Dorsolateral prefrontal cortex (tissue), 122 donors: ENCODE measurements at places on chromosomes 1 and 21. TPM values are rescaled to one million over a fixed set of nuclear protein-coding genes. Genes with fewer than 3 reads are reported as not detected.
A peak's percentile ranks its signal among the peaks of the same experiment; 100 is the strongest.

Gene GJA9
- total RNA-seq: not detected

Gene RAB7B
- total RNA-seq: 1.8 TPM

Gene LAPTM5
- total RNA-seq: 26.3 TPM

Gene OLFM3
- 28.0 TPM for total RNA-seq

Gene SELENBP1
- 42.8 TPM for total RNA-seq

Gene PRELP
- total RNA-seq: 12.5 TPM

Gene RNU1-2
- 7,588 TPM for total RNA-seq

Gene CADM3
- total RNA-seq: 287 TPM

Gene TNFSF18
- 0.80 TPM for total RNA-seq

Gene IL19
- not detected for total RNA-seq

GRCh38 chr1:41025979-41026819 is 4.7 kb upstream of the SLFNL1 start:
- no peak for DNase-seq

- no peak for DNase-seq
These were observed 151.7 kb downstream of the SEC16B start for GRCh38 chr1:177817937-177818875.

GRCh38 chr21:40638466-40639251 is 208.3 kb downstream of the DSCAM start:
- no peak for DNase-seq

DNA sequence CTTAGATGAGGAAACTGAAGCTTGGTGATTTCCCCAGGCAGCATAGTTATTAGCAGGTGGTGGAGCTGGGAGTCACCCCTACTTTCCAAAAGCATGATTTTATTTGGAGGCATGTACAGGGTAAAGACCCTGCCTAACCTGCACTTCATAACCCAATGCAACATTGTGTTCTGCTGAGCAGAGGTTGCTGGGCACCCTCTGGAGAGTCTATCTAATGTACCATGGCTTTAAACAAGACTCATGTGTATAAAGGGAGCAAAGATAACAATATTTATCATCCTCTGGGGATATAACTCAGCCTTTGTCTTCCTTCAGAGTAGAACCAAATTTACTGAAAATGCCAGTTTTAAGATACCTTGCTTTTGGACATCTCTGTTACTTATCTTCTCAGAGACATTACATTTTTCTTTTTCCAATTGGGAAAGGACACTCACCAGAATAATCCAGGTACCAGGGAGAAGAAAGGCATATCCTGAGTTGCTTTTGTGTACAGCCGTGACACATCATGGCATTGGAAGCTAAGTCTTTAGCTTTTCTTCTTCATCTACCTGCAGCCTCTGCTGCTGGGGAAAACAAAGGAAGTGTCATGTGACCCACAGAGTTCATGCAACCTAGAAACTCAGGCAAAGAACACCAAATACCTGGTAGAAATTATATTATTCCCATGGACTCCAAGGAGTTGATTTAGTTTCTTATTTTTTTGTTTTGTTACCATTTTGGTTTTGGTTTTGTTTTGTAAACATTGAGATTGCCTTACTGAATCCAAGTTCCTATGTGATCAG is 39.6 kb downstream of the ELAVL4 start:
- no peak for DNase-seq

GRCh38 chr1:94777281-94777680 is 42.9 kb upstream of the SLC44A3 start:
- DNase-seq: no peak

DNA sequence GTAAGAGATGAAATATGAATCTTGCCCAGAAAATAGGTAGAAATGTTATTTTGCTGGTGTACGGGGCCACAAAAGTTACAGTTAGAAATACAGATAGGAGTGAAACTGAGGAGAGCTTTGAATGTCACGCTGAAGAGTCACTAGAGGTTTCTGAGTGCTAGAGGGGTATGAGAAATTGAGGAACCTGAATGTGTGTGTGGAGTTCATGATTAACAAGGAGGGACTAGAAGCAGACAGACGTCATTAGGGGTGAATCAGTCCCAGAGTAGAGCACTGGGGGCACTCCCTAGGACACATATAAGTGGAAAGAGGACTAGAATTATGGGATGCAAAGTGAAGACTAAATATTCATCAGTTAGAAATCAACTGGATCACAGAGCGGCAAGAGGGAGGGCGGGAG is 188.9 kb upstream of the MAP1LC3C start:
- DNase-seq: no peak

GRCh38 chr1:51689075-51689440 is 72.2 kb downstream of the OSBPL9 start:
- no peak for DNase-seq

GRCh38 chr1:246383239-246383589 is 123.9 kb downstream of the SMYD3 start:
- no peak for DNase-seq

- no peak for DNase-seq
These were observed 24.4 kb downstream of the GNPAT start for GRCh38 chr1:231265379-231265778.

DNA sequence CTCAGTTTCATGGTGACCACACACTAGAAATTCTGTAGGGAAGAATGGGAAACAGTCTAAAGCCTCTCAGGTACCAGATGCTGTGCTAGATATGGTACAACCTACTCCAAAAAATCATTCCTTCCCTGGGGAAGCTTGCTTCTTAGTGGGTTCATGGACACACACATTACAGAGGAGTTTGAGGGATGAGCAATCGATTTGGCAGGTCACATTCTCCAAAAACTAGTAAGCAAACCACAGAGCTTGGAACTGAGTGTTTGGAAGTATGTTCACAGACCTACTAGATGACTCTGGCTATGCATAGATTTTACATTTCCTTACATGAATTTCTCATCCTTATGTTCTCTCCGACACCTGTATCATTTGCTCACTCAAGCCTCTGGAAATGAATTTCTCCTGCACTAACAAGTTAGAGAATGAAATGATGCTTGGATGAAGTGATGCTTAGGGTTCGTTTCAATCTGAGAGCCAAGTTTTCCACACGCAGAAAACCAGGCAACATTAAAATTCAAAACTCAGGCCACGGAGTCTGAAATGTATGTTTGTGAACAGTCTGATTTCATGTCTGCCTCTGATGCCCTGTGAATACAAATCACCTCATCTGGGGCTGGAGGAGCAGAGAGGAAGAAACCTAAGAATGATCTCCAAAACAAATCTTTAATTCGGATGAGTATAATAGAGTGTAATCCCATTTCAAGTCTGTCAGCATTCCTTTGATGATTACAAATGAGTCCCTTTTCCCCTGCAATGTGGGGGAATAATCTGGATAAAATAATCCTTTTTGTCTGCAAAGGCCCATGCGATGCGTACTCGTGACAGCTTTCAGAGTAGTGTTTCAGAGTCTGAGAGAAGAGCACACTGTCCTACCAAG is 11.0 kb downstream of the EVA1C start:
- DNase-seq: no peak

DNA sequence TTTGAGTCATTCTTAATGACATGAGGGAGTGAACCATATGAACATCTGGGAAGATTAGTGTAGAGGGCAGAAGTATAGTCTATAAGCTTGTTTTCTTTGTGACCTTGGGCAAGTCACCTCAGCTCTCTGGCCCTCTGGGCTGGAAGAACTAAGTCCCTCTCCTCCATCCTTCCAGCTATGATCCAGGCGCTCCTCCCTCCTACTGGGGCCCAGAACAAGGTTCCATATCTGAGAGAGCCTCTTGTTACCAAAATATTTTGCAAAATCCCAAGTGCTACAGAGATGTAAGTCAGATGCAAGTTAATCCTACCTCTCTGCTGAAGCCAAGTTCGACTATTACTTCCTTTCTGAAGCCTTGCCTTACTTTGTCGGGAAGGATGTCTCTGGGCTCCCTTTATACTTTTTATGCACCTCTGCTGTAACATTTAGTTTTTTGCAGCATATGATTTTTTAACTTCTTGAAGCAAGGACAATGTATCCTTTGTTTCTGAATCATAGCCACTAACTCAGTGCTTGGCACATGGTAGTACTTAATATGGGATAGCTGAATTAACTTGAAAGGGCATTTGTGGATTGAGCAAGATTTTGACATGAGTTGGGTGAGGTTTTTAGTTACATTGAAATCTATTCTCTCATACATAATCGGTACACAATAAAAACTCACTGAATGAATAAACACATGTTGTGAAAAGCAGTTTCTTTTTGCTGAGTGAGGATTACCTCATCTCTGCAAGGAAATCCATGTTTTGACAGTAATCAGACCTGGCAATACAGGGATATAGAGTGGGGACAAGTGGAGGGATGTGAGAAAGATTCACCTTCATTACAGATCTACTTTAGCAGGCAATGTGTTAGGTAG is 54.7 kb upstream of the BEND5 start:
- DNase-seq: no peak

GRCh38 chr1:9099555-9099954 is 29.3 kb downstream of the GPR157 start:
- DNase-seq: no peak

- no peak for DNase-seq
These were observed 4.1 kb downstream of the ABCD3 start for GRCh38 chr1:94422115-94422820.

GRCh38 chr1:24541711-24542346 is 14.1 kb upstream of the NCMAP start:
- DNase-seq: no peak

- DNase-seq: no peak
These were observed 1.4 kb downstream of the ELAVL4 start for GRCh38 chr1:50110151-50110550.

DNA sequence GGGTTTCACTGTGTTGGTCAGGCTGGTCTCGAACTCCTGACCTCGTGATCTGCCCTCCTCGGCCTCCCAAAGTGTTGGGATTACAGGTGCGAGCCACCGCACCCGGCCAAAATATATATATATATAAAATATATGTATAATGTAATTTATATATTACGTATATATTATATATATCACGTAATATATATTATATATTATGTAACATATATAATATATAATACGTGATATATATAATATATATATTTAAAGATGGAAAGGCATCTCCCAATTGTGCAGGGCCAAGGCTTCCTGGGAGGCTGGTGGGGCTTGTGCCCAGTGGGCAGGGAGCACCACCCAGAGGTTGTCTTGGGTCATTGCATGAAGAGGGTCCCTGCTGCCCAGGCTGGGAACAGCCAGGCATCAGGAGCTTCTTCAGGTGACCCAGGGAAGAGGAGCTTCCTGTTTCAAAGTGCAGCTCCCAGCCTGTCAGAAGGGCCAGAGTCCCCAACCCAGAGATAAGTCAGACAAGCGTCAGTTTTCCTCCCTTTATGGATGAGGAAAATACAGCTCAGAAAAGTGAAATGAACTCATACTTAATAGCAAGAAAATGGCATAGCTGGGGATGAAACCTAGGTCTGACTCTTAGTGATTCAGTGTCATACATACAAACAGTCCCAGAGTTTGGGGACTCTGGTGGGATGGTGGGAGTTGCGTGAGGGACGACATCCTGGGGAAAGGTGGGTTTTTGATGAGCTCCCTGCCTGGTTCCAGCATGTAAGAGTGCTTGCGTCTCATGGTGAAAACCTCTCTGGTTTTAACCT is 12.0 kb downstream of the UBE2Q1 start:
- DNase-seq: peak; percentile 56

GRCh38 chr21:38392661-38393060 is 105.6 kb downstream of the ERG start:
- no peak for DNase-seq

DNA sequence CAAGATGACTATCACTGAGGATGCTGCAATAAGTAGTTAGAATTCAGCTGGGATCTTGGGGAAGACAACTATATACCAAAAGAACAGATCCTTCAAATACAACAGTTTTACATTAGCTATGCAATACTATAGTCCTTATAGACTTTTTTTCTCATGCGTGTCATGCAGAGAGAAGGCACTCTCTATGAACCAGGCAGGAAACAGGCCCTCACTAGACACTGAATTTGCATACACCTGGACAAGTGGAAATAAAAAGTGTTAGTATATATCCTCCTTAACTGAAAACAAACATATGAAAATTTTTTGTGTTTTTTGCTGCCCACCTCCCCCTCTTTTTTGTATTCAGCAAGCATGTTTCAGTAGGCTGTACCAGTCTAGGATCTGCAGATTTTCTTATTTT is 29.9 kb downstream of the TMCO1 start:
- DNase-seq: no peak
